HCEC 1CT (cell line): ENCODE measurements at places on chromosomes 4 and X.

- DNase-seq, result no peak
Measured at GRCh38 chr4:16582526-16582925, 315.9 kb downstream of the LDB2 start.

GRCh38 chr4:147944249-147944648 is 212.4 kb downstream of the ARHGAP10 start:
- DNase-seq, result no peak

GRCh38 chr4:103904123-103904522 is 184.3 kb upstream of the TACR3 start:
- peak; percentile 78 for DNase-seq

DNA sequence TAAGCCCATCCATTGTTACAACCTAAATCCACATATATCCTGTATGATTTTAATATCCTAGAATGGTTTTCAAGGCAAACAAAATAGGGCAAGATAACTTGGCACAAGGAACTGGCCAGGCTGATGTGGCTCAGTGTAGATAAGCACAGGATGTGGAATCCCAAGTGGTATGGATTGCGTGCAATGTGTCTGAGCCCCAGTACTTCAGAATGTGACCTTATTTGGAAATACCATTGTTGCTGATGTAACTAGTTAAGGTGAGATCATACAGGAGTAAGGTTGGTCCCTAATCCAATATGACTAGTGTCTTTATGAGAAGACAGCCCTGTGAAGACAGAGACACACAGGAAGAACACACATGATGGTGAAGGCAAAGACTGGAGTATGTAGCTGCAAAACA is 72.4 kb downstream of the IL21 start:
- DNase-seq, result no peak

DNA sequence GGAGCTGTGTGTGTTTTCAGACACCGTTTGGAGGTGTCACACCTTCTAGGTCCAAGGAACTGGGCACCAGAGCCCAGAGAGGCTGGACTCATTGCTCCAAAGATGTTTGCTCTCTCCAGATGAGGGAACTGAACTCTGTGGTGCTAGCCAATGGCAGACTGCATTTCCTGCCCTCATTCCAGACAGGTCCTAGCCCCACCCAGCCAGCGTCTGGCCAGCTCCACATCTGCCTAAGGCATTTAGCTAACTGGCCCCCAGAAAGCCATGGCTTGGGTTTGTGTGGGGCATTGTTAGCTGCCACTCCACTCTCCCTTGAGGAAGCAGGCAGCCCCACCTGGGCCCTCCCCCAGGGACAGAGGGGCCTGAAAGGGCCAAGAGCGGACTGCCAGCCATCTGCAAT is 11.4 kb downstream of the FGD1 start:
- DNase-seq, result no peak
